Right renal pelvis (tissue), 4 donors: ENCODE measurements at places on chromosomes 7 and 10. TPM values are rescaled to one million over a fixed set of nuclear protein-coding genes. Genes with fewer than 3 reads are reported as not detected.

GRCh38 chr7:110877016-110877415 lies 213.9 kb upstream of the LRRN3 start:
- peak; percentile 40 for DNase-seq

Gene AP1S1
- polyA plus RNA-seq = 73.1 TPM

GRCh38 chr10:273088-273487 lies 137.8 kb downstream of the ZMYND11 start:
- DNase-seq = no peak

DNA sequence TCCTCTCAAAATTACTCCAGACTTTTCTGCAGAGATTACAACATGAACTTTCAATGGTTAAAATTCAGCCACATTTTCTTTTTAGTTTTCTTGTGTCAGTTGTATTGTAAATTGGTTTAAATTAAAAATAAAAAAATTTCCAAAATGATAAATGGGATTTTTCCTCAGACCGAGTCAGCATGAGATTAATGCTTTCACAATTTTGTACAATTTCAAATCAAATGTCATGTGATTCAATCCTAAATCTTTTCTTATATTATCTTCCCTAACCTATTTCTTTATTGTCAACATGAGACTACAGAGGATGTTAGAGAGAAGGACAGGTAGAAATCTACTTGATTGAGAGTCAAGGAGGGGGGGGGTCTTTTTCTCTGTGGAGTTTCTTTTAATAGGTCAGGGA lies 33.7 kb downstream of the FZD1 start:
- no peak for DNase-seq

Gene CNPY1
- polyA plus RNA-seq = not detected

- DNase-seq = no peak
These were observed 219.6 kb downstream of the CACNB2 start for GRCh38 chr10:18359812-18360211.

DNA sequence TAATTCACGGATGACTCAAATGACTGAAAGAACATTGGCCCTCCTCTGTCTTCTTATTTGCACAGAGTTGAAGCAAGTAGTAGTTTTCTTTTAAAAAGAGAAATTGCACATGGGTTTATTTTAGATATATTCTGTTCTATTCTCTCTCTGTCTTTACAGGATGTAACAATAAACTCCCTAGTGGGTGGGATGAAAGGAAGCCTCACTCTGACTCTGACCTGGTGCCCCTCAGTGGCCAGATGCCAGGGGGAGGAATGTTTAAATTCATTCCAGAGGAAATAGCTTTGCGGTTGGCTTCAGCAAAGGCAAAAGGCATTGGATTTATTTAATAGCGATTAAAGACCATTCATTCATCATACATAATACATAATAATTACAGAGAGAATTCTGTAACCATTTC lies 156.4 kb upstream of the MTPN start:
- peak; percentile 53 for DNase-seq

GRCh38 chr10:79068203-79068561 lies 584 bp upstream of the ZMIZ1 start:
- peak; percentile 31 for DNase-seq

- no peak for DNase-seq
These were observed 332.4 kb downstream of the PTEN start for GRCh38 chr10:88195841-88196240.

Gene PALD1
- 9.8 TPM for polyA plus RNA-seq

GRCh38 chr10:75042292-75042974 lies 69.0 kb upstream of the SAMD8 start:
- DNase-seq = no peak

- peak; percentile 41 for DNase-seq
These were observed 329.4 kb downstream of the KCNMA1 start for GRCh38 chr10:77308084-77308732.

GRCh38 chr10:129964611-129965424 lies 744 bp upstream of the EBF3 start:
- DNase-seq = no peak

GRCh38 chr7:84042110-84042539 lies 152.5 kb downstream of the SEMA3A start:
- no peak for DNase-seq

- DNase-seq = no peak
These were observed 29.1 kb upstream of the NRBF2 start for GRCh38 chr10:63103971-63104409.

- DNase-seq = no peak
These were observed 287.0 kb downstream of the MDFIC start for GRCh38 chr7:115208710-115209560.

Gene LRRN3
- polyA plus RNA-seq = 5.7 TPM

DNA sequence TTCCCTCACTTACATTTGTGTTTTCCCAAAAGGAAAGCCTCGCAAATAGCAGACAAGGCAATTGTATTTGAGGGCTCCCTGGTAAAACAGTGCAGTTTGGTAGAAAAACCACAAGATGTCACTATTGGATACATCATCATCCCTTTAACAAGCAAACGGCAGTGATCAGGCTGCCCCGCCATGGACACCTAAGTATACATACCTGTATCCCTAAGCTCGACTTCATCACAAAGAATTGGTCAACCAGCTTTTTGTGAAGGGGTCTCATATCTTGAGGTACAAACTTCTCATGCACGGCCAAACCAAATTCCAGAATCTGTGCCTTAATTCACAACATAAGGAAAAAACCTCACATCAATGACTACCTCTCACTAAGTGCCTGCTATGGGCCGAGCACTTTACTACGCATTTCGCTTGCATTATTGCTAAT lies 179.5 kb upstream of the IMMP2L start:
- no peak for DNase-seq

Gene TRPV5
- 0.72 TPM for polyA plus RNA-seq

Gene FAM25A
- not detected for polyA plus RNA-seq

GRCh38 chr7:2258661-2259365 lies 16.8 kb downstream of the NUDT1 start:
- DNase-seq = no peak

GRCh38 chr10:96587264-96588059 lies 650 bp upstream of the TM9SF3 start:
- peak; percentile 46 for DNase-seq

GRCh38 chr7:15228831-15229230 lies 326.3 kb upstream of the DGKB start:
- DNase-seq = no peak

- DNase-seq = no peak
These were observed 5.5 kb upstream of the LAMB4 start for GRCh38 chr7:108135446-108136190.

GRCh38 chr7:12670000-12670729 lies 17.3 kb upstream of the ARL4A start:
- DNase-seq = no peak

Gene MBL2
- polyA plus RNA-seq = not detected

DNA sequence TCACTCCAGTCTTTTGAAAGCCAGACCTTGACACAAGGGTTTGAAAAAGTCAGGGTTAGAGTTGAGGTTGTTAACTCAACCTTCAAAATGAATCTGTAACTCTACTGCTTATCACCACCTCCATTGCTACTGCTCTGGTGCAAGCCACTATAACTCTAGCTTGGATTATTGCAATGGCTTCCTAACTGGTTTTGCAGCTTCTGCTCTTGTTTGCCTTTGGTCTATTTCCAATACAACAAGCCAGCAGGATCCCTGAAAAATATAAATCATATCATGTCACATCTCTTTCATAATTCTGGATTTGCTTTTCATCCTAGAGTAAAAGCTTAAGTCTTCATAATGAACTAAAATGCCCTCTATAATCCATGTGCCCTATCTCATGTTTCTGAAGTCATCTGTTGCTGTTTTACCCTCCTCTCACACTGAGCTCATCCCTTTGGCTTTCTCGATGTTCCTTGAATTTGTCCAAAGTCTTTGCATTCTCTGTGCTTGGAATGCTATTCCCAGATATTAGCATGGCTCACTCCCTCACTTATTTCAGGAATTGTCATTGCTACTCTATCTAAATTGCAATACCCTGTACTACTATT lies 10.9 kb downstream of the TAS2R60 start:
- no peak for DNase-seq

Gene STEAP1
- 11.2 TPM for polyA plus RNA-seq

Gene SEMA3C
- polyA plus RNA-seq = 39.6 TPM

- no peak for DNase-seq
These were observed 121.3 kb downstream of the AVL9 start for GRCh38 chr7:32616625-32617024.

Gene MLXIPL
- polyA plus RNA-seq = 5.1 TPM

GRCh38 chr7:130902755-130903357 lies 168.8 kb upstream of the KLF14 start:
- no peak for DNase-seq

DNA sequence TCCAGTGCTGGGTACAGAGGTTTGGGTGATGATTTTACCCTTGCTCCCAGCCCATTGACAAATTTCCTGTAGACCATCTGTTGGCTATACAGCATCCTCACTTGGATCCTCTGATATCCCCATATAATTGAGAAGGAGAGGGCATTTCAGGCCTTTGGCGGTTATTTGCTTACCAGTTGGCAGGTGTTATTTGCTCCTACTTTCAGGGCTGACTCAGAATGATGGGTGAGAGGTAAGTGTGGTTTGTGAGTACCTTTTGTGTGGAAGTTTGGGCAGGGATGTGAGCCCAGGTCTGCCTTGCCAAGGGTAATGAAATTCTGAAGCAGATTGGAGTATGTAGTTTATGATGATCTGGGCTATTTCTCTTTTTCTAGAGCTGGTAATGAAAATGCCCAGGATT lies 93.6 kb downstream of the LRMDA start:
- no peak for DNase-seq

DNA sequence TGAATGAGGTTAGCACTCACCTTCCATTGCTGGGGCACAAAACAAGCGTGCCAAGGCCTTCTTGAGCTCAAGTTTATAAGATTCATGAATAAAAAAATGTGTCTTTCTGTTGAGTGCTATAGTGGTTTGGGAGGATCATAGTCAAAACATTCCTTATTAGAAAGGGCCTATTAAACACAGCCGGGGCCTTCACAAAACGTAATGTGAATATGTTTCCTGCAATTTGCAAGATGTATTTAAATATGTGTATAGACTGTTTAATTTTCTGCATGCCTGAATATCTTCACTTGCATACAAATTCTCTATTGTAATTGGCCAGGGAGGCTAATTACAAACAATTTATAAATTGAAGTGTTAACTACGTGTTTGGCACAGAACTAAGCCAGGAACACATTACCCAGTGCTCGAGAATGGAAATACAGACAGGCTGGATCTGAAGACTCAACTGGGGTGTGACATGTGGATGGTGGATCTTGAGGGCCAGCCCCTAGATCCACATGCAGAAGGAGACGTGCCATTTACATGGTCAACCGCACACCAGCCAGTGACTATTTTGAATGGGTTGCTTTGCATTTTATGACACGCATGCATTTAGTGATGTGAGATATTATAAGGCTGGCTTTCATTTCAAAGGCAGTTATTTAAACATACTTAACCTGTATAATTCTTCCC lies 31.3 kb downstream of the LYZL2 start:
- DNase-seq = no peak

Gene CPVL
- polyA plus RNA-seq = 66.8 TPM

DNA sequence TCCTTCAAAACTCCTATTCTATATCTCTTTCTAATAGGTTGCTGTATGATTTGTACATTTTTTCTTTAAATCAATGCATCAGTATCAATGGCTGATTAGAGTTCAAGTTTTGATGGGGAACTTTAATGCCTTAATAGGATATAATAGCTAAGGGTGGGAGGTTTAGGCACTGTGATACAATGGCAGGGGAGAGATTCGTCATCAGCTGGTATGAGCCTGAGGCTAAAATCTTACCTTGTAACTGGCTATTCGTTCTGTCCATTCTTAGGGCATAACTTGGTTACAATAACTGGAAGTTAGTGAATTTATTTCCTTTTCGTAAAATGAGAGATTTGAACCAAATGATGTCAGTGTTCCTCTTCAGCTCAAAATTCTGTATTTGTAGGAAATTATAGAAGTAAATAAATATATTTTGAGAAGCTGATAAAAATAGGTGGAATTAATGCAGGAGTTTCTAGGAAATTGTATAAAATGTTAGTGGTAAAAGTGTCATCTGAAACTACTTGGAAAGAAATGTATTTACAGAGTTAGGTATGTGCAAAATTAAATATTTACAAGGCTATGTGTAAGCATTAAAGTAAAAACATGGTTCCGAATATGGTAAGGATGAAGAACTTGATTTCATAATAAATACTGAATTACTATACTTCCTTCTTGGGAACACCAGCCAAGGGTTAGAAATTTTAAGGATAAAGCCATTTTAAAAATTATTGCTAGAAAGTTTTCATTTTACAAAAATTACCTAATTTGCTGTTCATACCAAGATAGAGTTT lies 27.5 kb upstream of the NAMPT start:
- no peak for DNase-seq

DNA sequence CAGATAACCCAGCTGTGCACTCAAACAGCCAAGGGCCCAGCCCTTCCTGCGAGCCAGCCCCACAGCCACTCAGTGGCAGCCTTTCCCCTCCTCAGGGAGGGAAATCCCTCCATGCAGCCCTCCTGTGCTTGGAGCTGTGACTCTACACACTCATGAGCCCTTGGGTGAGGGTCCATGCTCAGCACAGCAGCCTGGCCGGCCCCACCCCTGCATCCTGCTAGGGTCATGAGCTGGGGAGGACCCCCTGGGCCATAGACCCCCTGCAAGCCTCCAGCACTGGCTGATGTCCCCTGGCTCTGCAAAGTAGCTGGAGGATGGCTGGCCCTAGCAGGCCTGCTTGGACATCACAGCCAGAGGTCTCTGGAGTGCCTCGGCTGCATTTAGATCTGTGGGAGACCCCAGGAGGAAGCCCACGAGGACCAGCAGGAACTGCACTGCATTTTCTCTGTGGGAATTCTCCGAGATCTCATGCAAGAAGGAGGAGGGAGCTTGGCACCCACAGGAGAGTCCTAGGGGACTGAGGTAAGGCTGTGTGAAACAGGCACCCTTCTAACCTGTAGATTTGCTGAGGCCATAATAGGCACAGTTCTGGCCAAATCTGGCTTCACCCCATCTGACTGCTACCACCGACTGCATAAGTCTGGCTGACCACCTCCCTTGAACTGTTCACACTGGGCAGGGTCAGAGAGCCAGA lies 17.4 kb downstream of the TMEM273 start:
- no peak for DNase-seq

DNA sequence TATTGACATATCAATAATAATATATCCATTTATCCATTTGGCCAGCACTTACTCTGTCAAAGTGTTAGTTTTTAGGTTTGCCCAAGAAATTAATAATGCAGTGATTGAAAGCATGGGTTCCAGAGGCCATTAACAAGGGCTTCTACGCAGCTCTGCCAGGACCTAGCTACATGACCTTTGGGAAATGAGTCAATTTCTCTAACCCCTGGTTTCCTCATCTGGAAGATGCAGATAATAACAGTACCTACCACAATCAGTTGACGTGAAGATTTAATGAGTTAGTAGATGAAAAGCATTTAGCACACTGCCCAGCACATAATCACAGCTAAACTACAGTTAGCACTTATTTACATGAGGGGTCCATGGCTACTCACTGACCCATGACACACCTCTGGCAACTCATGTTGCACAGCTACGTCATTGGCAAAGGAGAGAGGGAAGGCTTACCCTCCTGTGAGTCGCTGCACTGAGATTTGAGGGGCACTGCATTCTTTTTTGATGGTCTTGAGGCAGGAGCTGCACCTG lies 263.7 kb downstream of the PLXNA4 start:
- DNase-seq = no peak

Gene HOXA6
- 43.2 TPM for polyA plus RNA-seq

Gene ITPRID1
- not detected for polyA plus RNA-seq
